CD4-positive, alpha-beta T cell treated with Interleukin-6 for 4 hours (primary cell): ENCODE measurements at places on chromosomes 12 and 14.

DNA sequence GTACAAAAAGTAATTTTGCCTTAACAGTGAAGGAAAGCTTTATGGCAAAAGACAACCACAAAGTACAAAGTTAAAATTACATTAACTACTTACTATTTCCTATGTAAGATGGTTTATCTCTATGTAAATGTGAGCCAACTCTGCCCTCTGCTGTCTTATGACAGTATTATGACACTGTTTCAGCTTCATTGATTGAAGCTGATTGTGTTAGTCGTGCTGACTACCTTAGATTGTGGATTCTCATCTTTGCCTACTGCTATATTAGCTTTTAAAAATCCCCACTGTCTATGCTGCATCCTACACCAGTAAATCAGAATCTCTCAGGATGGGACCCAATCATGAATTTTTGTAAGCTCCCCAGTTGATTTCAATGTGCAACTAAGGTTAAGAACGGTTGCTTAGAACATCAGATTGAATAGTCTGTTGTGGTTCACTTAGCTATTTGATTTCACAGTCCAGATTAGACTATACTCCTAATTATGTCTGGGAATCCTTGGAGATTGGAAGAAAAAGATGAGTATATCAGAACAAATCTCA, 12.2 kb upstream of the SPTB start:
- DNase-seq, result peak; percentile 54

GRCh38 chr14:76080471-76080870, 71.3 kb upstream of the GPATCH2L start:
- no peak for DNase-seq

DNA sequence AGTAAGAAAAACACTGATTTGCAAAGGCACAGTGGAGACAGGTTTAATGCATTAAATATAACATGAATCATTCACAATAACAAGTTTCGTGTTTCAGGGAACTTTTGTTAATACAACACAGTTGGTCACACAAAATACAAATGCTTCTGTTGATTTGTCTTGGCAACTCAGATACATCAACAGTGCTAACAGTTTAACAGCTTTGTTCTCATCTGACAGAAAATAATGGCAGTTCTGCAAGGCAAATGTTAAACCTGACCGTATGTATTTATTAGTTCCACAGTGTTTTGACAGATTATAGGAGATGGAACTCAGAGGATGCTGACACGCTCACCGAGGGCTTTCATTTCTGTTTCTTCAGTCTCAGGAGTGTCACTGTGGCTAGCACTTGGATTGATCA, 350.7 kb downstream of the PRKD1 start:
- DNase-seq, result no peak

GRCh38 chr14:57136669-57137328, 131.9 kb downstream of the EXOC5 start:
- no peak for DNase-seq

DNA sequence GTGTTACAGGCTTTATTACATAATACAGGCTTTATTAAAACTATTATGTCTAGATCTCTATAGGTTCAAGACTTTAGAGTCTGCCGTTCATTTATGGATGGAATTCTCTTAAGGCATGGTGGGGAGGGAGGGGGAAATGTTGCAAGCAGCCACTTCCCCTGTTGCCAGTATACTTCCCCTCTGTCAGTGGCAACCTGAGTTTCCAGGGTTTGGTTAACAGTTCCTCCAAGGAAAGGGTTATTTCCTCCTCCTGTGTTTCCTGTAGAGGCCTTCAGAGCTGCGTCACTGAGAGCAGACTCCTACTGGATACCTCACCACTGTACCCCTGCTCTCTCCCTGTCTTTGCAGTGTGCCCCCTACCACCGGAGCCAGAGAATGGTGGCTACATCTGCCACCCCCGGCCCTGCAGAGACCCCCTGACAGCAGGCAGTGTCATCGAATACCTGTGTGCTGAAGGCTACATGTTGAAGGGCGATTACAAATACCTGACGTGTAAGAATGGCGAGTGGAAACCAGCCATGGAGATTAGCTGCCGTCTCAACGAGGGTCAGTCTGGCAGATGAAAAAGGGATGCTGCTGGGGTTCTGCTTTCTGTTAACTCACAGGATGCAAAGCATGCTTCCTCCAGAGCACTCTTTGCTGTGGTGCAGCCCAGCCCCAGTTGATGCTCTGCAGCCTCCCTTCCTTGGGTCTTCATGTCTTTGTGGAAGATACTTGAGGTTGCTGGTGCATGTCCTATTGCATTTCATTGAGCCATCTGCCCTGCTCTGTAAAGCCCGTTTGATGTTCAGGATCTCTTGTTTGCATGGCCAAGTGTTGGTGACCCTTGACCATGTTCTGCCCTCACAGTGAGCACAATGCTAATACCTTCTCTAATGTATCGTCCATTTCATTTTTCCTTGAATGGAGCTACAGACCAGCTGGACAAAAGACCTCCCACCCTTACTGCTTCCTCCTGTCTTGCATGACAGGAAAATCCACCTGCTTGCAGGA, 63.6 kb upstream of the SRSF5 start:
- DNase-seq, result no peak

- DNase-seq, result no peak
Measured at GRCh38 chr12:51905471-51906429, 1.6 kb upstream of the ACVRL1 start.

- no peak for DNase-seq
Measured at GRCh38 chr12:97017213-97017612, 110.2 kb downstream of the NEDD1 start.

DNA sequence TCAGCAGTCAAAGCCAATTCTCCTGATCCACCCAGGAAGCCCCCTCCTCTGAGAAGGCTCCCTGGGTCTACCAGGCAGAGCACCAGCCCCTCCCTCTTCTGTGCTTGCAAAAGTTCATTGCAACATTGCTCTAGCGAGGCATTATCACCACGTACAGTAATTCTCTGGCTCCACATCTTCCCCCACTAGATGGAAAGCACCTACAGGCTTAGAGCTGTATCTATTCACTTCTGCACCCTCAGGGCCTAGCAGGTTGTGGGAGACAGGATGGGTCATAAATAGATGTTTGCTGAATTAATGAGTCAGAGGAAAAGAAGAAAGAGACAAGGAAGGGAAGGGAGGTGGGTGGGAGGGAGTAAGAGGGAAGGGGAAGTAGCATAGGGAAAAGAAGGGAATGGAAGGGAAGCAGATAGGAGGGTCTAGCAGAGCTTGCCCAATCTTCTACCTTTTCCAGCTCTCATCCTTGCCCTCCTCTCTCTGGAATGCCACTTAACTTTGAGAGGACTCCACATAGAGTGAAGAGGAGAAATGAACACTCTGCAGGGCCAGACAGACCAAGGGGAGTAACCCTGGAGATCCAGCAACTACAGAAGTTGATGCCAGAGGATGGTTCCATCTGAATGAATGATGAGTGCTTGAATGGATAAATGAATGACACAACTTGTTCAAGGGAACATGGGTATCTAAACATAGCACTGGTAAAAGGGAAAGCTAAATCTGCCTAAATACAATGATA, 42.0 kb upstream of the NT5DC3 start:
- no peak for DNase-seq

- DNase-seq, result no peak
Measured at GRCh38 chr12:13536219-13536910, 339.8 kb downstream of the EMP1 start.

- DNase-seq, result no peak
Measured at GRCh38 chr12:11477110-11477509, 81.7 kb upstream of the PRB2 start.

DNA sequence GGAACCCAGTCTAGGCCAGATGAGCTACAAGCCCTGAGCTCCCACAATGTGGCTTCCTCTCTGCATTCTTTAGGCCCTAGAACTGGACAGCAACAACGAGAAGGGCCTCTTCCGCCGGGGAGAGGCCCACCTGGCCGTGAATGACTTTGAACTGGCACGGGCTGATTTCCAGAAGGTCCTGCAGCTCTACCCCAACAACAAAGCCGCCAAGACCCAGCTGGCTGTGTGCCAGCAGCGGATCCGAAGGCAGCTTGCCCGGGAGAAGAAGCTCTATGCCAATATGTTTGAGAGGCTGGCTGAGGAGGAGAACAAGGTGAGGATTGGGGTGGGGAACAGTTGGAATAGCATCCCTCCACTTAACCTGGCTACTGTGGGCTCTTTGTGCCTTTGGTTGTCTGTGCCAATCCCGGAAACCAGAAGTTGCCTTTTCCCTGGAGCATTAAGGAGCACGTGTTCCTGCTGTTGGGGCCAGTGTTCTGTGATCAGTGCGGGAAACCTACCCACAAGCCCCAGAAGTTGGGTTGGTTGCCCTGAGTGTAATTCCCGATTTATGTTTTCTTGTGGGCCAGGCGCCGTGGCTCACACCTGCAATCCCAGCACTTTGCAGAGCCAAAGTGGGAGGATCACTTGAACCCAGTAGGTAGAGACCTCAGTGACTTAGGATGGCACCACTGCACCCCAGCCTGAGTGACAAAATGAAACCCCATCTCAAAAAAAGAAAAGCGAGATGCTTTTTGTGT, 6.4 kb downstream of the FKBP4 start:
- DNase-seq, result no peak

DNA sequence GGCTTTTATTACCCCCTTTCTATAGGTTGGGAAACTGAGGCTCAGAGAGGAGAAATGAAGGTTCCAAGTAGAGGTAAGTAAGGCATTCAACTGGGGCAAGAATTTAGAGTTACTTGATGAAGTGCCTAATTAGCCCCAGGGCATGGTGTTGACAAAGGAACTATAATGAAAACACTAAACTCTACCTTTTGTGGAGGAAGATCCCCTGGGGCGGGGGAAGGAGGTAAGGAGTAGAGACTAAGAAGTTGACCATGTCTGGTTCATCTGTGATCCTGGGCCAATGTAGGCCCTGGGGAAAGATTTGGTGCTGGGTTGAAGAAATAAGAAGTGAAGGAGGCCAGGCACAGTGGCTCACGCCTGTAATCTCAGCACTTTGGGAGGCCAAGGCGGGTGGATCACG, 16.2 kb upstream of the COX6A1 start:
- no peak for DNase-seq

- DNase-seq, result no peak
Measured at GRCh38 chr12:109115404-109115757, 1.0 kb upstream of the ACACB start.

GRCh38 chr14:68141281-68142088, 321.9 kb downstream of the RAD51B start:
- no peak for DNase-seq

DNA sequence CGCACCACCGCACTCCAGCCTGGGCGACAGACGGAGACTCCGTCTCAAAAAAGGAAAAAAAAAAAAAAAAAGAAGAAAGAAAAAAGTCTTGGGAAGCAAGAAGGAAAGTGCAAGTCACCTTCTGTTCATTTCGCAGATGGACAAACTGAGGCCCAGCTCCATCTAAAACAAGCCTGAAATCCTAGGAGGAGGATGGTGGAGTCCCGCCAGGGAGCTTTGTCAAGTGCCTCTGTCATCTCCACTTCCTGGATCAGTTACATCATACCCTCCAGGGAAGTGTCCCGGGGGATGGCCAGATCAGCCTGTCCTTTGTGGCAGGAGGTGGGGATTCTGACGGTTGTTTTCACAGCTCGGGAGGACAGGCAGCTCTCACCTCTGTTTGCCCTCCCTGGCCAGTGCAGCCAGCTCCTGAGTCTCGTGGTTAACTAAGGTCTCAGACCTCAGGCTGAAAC, 8.7 kb upstream of the SDSL start:
- DNase-seq, result no peak

DNA sequence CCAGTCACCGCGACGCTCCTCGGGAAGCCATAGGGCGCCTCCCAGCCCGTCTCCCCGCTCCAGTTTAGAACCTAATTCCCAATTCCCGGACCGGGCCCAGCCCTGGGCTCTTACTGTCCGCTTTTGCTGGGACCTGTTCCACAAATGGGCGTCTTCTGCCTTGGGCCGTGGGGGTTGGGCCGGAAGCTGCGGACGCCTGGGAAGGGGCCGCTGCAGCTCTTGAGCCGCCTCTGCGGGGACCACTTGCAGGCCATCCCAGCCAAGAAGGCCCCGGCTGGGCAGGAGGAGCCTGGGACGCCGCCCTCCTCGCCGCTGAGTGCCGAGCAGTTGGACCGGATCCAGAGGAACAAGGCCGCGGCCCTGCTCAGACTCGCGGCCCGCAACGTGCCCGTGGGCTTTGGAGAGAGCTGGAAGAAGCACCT, 797 bp downstream of the UNG start:
- no peak for DNase-seq

- no peak for DNase-seq
Measured at GRCh38 chr12:24904871-24905270, 44.0 kb downstream of the BCAT1 start.

- no peak for DNase-seq
Measured at GRCh38 chr12:93782853-93783252, 105.7 kb downstream of the CRADD start.

DNA sequence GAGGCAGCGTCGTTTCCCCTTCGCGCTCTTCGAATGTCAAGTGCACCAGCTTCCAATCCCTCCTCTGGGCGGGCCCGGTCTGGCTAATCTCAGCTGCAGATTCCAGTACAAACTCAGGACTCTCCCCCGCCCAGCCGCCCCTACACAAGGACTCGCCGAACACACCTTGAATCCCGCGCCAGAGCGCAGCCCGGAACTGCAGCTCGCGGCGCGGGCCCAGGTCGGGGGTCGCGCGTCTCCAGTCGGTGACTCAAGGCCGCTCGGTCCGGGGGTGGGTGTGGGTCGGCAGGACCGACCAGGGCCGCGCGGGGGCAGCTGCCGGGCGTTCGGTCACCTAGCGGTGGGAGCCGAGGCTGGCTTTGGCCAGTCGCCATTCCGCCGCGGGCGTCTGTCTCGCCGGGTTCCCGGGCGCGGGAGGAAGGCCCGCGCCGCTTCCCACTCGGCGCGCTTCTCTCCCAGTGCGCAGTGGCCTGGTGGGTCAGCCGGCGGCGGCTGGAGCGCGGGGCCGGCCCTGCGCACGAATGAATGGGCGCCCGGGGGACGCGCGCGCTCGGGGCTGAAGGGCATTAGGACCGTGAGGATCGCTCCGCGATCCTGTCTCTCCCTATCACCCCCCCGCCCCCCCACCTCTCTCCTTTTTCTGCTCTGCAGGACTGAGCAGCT, at the start of gene GALNT16:
Gene GALNT16 (plus strand): TSS at position 632 of the 663 bp plus-strand sequence. CDS start 133 bp downstream, outside the sequence.
- no peak for DNase-seq

DNA sequence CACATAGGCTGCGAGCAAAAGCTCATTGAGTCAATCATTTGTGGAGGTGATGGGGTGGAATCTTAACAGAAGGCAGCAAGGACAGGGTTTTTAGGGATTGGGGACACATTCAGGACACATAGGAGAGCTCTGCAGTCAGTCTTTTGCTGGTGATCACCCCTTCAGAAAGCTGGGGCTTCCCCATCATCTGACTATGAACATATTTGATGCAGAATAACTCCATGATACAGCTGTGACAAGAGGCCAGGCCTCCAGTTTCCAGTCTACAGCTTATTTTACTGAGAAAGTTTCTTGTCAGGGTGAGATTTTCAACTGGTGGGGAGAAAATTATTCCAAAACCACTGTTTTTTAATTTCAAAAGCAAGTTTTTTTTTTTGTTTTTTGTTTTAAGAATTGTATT, 134.2 kb downstream of the TMEM30B start:
- no peak for DNase-seq

- no peak for DNase-seq
Measured at GRCh38 chr12:127127897-127128296, 1139.1 kb upstream of the TMEM132C start.
